Mesothelial cell of epicardium (in vitro differentiated cells): ENCODE measurements at places on chromosomes 13 and 19. TPM values are rescaled to one million over a fixed set of nuclear protein-coding genes. Genes with fewer than 3 reads are reported as not detected.

DNA sequence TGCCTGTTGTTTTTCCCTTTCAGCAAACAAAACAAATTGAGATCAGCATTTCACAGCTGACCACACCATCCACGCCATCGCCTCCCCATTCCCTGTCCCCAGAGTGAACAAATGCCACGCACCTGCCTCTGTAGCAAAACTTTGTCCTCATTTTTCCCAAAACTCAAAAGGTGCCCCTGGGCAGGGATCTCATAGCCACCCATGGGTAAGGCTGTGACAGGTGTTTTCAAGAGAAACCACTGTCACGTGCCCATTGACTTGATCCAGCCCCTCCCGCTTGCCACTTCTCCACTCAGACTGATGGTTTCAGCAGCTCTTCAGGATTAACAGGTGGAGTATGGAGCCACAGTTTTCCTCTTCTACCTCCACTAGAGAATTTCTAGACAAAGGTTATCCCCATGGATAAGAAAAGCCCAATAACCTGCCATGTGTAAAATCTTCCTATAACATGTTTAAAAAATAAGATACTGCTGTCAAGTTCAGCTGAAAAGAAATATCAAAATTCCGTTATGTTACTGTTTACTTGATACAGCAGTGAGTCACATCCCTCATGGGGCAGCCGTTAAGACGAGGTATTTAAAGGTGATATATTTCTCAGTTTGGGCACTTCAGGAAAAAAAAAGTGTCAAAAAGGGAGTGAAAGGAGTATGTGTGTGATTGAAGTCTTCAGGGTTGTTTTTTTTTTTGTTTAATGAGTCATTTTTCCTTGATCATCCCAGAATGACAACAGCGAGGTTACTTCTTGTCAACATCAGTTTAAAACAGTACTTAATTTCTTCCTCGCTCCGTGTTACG is 63.5 kb upstream of the GPR183 start:
- peaks cover 40% of the 10 kb centered on the region for H3K36me3 ChIP-seq
- H3K27ac ChIP-seq = no peak overlapping the region
- no peak overlapping the region for H3K4me3 ChIP-seq
- no peaks in the 10 kb centered on the region for H3K27me3 ChIP-seq
- no peaks in the 10 kb centered on the region for H3K4me1 ChIP-seq

CACNA1A gene
- 0.89 to 1.2 TPM (median 1.0 TPM) in 3 replicates for total RNA-seq

DNA sequence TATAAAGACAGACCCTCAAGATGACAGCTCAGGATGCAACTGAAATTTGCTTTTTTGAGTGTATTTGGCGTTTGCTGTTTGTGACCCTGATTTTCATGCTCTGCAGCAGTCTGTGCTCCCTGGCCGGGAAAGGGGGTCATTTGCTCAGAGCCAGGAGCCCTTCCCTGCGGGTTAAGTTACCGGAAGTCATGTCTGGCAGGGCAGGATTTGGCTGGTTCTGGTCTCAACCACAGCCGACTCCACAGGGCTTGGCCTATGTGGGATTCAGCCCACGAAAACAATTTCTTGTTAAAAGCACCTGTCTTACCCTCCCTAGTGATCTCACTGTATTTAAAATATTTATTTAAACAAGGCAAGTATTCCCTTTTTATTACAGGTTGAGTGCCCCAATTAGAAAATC is 22.6 kb downstream of the MCF2L start:
- no peak overlapping the region for H3K27ac ChIP-seq
- DNase-seq = no peak
- no peak overlapping the region for H3K4me3 ChIP-seq
- H3K4me1 ChIP-seq = peaks cover 4% of the 10 kb centered on the region
- H3K36me3 ChIP-seq = no peaks in the 10 kb centered on the region
- H3K27me3 ChIP-seq = peaks cover 17% of the 10 kb centered on the region

MIER2 gene
- total RNA-seq = 47.1 to 50.5 TPM (median 47.6 TPM) in 3 replicates

DNA sequence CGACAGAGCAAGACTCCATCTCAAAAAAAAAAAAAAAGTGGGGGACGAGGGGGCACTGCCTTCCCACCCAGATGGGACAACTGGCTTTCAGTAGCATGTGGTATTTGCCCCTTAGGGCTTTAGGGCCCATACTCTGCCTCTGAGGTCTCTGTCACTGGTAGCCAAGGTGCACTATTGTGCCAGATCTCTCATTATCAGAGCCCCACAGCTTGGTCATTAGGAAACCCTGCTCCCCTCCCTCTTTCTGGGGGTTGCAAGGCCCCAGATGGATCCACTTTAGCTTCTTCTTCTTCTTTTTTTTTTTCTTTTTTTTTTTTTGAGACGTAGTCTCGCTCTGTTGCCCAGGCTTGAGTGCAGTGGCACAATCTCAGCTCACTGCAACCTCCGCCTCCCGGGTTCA is 11.2 kb upstream of the ZNF358 start:
- DNase-seq = no peak
- H3K4me1 ChIP-seq = no peaks in the 10 kb centered on the region
- H3K27me3 ChIP-seq = peaks cover 14% of the 10 kb centered on the region
- H3K36me3 ChIP-seq = no peaks in the 10 kb centered on the region
- no peak overlapping the region for H3K4me3 ChIP-seq

GRCh38 chr19:18859676-18860301 is 28.0 kb downstream of the UPF1 start:
- H3K4me1 ChIP-seq = no peaks in the 10 kb centered on the region
- DNase-seq = no peak
- no peak overlapping the region for H3K27ac ChIP-seq
- no peak overlapping the region for H3K4me3 ChIP-seq

FTL gene
- total RNA-seq = 1,022 to 1,078 TPM (median 1,064 TPM) in 3 replicates

DNA sequence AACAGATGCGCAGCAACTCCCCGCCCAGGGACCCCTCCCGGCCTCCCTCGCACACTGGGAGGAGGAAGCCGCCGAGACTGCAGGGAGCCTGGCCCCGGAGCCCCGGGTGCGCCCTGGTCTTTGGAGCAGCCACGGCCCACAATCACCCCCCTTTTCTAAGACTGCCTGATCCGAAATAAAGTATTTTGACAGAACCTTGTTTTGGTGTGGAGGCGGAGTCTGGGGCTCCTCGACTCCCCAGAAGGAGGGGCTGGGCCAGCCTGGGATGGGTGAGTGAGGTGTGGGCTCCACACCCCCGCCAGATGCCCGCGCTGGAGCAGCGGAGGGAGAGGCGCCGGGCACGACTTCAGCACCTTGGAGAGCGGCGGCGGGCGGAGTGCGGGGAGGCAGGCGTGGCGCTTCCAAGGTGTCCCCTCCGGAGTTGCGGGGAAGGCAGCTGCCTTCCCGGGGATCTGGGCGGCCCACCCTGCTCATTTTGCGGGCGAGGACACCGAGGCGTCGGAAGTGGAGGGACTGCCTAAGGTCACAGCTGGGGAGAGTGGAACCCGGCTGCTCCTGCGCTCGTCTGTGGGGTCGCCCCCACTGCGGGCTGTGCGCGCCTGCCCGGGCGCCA is 9.4 kb downstream of the SIRT6 start:
- H3K4me3 ChIP-seq = no peak overlapping the region
- peaks cover 1% of the 10 kb centered on the region for H3K36me3 ChIP-seq
- no peak overlapping the region for H3K27ac ChIP-seq
- peak; percentile 80 for DNase-seq

- H3K27me3 ChIP-seq = no peaks in the 10 kb centered on the region
- no peaks in the 10 kb centered on the region for H3K36me3 ChIP-seq
- H3K4me1 ChIP-seq = peaks cover 10% of the 10 kb centered on the region
- DNase-seq = no peak
- no peak overlapping the region for H3K27ac ChIP-seq
Measured at GRCh38 chr13:47100214-47100853, 203.5 kb upstream of the HTR2A start.

DNA sequence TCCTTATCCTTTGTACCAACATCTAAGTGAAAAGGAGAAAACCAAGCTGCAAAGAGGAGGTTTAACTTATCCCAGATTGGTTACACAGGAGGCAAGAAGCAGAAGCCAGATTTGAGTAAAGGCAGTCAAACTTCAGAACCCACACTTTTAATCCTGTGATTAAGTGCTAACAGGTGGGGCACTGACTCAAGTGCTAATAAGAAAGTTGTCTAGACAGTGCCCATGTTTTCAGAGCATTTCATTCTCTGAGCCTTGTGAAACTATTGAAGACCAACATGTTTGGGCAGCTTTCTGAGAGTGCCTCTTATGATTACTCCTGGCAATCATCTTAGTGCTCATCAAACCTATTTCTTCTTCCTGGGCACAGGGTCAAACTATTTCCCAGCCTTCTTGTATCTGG is 380.8 kb downstream of the KCNRG start:
- no peak overlapping the region for H3K27ac ChIP-seq
- no peak for DNase-seq

DAND5 gene
- total RNA-seq = 0.16 TPM in 1 of 3 replicates, not detected in the others

OR7C1 gene
- not detected in 3 replicates for total RNA-seq

GRCh38 chr19:602391-603301 is 13.0 kb downstream of the HCN2 start:
- DNase-seq = no peak
- H3K27me3 ChIP-seq = peaks cover 2% of the 10 kb centered on the region
- H3K36me3 ChIP-seq = no peaks in the 10 kb centered on the region
- no peak overlapping the region for H3K4me3 ChIP-seq

LHB gene
- total RNA-seq = not detected in 3 replicates

- peak within 1 kb of the TSS; percentile 82 for H3K4me3 ChIP-seq
- peak within 1 kb of the TSS; percentile 80 for H3K27ac ChIP-seq
- DNase-seq = no peak
Measured at GRCh38 chr19:35154525-35155406, at the start of gene FXYD5. FXYD5 (plus strand) TSS chr19:35154735; CDS start chr19:35155551, 816 bp downstream.

DNA sequence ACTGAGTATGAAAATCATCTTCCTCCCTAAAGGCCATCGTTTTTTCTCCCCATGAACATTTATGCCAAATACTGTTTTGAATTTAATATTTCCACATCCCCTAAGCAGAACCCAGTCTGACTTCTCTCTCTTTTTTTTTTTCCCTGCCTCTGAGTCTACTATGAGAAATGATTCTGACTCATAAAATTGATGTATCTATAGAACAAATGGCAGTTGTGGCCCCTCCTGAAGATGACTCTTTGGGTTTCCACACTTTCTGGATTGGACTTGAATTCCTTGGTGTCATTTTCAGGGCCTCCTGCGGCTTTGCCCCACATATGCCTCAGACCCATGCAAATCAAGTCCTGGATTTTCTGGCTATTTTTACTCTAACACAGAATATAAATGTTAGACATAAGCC is 22.7 kb upstream of the NAXD start:
- peaks cover 30% of the 10 kb centered on the region for H3K4me1 ChIP-seq
- H3K27me3 ChIP-seq = no peaks in the 10 kb centered on the region
- no peak overlapping the region for H3K27ac ChIP-seq
- H3K36me3 ChIP-seq = no peaks in the 10 kb centered on the region
- no peak for DNase-seq
- H3K4me3 ChIP-seq = no peak overlapping the region

- H3K4me3 ChIP-seq = no peak overlapping the region
- peaks cover 8% of the 10 kb centered on the region for H3K36me3 ChIP-seq
- no peaks in the 10 kb centered on the region for H3K27me3 ChIP-seq
- peaks cover 5% of the 10 kb centered on the region for H3K4me1 ChIP-seq
Measured at GRCh38 chr19:3770136-3770999, 1.7 kb downstream of the RAX2 start.

GRCh38 chr19:30647891-30648720 is 275.9 kb downstream of the ZNF536 start:
- no peak for DNase-seq
- H3K4me1 ChIP-seq = no peaks in the 10 kb centered on the region
- peaks cover 70% of the 10 kb centered on the region for H3K27me3 ChIP-seq

- H3K4me1 ChIP-seq = peaks cover 2% of the 10 kb centered on the region
- no peak for DNase-seq
- H3K27me3 ChIP-seq = no peaks in the 10 kb centered on the region
- H3K4me3 ChIP-seq = no peak overlapping the region
- H3K36me3 ChIP-seq = no peaks in the 10 kb centered on the region
Measured at GRCh38 chr13:98959786-98960605, 17.9 kb downstream of the DOCK9 start.

ZFP36 gene
- 111 to 113 TPM (median 111 TPM) in 3 replicates for total RNA-seq

DNA sequence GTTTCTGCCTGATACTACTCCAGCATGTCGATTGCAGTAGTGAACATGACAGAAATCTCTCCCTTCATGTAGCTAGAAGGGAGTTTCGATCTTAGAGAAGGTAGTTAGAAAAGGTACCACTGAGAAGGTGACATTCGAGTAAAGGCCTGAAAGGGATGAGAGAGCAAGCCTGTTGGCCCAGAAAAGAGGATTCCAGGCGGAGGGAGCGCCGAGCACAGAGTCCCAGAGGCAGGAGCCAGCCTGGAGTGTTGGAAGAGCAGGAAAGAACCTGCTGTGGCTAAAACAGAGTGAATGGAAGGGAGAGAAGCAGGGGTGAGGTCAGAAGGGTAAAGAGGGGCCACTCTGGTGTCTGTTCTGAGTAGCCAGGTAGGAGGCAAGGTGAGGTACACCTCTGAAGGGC is 52.5 kb downstream of the GARRE1 start:
- H3K36me3 ChIP-seq = peaks cover 9% of the 10 kb centered on the region
- DNase-seq = no peak
- peak overlapping the region; percentile 13 for H3K27ac ChIP-seq
- H3K4me3 ChIP-seq = no peak overlapping the region
- H3K27me3 ChIP-seq = no peaks in the 10 kb centered on the region
- H3K4me1 ChIP-seq = peaks cover 6% of the 10 kb centered on the region

DNA sequence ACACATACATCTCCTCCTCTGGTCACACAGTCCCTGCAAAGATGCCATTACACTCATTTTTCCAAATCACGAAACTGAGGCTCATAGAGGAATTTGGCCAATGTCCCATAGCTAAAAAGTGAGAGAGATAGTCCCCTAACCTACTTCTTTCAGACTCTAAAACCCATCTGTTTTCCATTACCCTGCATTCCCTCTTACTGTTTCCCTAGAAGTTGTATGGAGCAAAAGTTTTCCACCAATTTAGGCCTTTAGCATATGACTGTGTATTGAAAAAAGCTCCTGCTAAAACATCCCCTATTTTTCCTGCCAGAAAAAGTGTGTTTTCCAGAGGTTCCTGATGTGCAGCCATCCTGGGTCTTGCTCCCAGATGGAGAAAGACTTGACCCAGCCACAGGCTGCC is 16.3 kb downstream of the SERP2 start:
- peaks cover 16% of the 10 kb centered on the region for H3K27me3 ChIP-seq
- DNase-seq = no peak
- H3K4me3 ChIP-seq = no peak overlapping the region
- H3K4me1 ChIP-seq = peaks cover 59% of the 10 kb centered on the region

DNA sequence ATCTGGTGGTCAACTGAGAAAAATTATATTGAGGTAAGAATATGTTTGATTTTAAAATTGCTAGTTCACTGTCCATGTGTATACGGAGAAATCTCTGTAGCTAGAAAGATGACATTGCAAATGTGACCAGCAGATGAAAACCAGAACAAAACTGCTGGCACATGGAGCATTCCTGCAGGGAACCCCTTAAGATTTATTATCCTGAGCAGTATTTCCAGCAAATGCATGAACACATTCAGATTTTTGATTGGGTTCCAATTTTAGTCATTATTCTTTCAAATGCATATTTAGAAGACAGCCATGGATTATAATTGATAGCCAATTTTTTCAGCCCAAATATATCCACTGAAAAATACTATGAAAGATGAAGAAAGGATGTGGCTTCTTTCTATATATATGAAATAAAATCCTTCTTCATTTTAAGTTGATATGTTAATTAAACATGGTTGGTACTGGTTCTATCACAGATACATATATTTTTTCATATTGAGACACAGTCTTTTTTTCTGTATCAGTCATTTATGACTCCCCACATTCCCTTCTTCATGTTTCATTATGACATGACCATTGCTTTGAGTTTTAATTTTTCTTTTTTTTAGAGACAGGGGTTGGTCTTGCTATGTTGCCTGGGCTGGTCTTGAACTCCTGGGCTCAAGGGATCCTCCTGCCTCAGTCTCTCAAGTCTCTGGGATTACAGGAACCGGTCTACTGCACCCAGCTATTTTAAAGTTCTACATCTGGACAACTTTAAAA is 376.5 kb downstream of the KLF12 start:
- H3K4me3 ChIP-seq = no peak overlapping the region
- H3K4me1 ChIP-seq = peaks cover 41% of the 10 kb centered on the region
- DNase-seq = no peak
- H3K27me3 ChIP-seq = no peaks in the 10 kb centered on the region
